ENCODE measurements at places on chromosomes 3 and 15.

DNA sequence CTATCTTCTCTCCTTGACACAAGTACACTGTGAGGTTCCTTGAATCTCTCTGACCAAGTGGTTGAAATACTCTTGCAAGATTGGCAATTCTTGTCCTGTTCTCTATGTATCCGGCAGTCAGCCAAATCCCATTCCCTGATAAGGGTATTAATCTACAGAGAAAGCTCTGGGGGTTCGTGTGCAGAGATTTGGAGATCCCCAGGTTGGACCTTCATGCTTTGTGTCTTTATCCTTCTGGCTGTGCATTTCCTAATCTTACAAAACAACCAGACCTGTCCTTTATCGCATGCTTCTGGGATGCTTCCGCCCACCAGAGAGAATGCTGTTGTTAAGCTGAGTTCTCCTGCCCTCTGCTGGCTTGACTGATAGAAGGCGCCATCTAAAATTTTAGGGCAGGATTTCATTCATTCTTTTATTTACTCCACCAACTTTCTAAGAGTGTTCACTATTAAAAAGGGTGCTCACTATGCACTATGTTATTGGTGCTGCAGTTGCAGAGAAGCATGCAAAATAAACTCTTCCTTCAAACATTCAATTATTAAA lies 8.6 kb upstream of the SST start:
- DNase-seq, result no peak

GRCh38 chr3:158095111-158095813 lies 11.0 kb downstream of the SHOX2 start:
- no peak for DNase-seq

GRCh38 chr3:17505856-17506255 lies 236.6 kb downstream of the TBC1D5 start:
- DNase-seq, result no peak

GRCh38 chr3:5766848-5767247 lies 579.3 kb downstream of the EDEM1 start:
- no peak for DNase-seq

- no peak for DNase-seq
These were observed 18.9 kb downstream of the SV2B start for GRCh38 chr15:91118817-91119590.

DNA sequence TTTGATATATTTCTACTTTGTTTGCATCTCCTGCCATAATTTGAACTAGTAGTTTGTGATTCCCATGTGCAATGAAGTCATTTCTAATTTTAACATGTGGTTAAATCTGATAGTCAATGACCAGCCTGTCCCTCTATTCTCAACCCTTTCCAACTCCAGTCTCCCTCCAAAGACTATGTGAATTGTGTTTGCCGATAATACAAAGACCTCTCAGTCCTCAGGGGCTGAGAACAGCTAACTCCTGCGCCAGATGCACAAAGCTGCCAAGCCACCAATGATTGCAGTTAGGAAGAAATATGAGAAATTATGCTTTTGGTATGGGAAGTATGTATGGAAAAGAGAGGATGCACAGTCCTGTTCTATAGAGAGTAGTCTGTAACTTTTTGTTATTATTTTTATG lies 54.0 kb downstream of the KCNH8 start:
- DNase-seq, result no peak

- no peak for DNase-seq
These were observed 198.2 kb upstream of the UMPS start for GRCh38 chr3:124532071-124532470.

DNA sequence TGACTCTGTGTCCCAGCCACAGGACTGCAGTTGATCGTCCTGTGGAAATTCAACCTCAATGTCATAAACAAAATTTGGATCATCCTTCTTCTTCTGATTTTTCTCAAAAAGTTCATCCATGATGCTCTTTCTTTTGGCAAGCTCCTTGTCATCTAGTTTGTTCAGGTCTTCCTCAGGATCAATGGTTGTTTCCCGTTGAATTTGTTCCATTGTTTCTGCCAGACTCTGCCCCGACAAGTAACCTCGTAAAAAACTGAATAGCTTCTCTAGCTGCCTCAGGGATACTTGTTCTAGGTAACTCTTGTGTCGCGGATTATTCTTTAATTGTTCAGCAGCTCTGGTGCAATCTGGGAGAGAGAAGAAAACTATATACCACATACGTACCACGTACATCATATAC lies 4.5 kb downstream of the CEP19 start:
- DNase-seq, result no peak

GRCh38 chr15:56017920-56018319 lies 24.5 kb upstream of the NEDD4 start:
- no peak for DNase-seq

GRCh38 chr3:86865506-86865905 lies 125.4 kb downstream of the VGLL3 start:
- no peak for DNase-seq
